Stimulated activated CD8-positive, alpha-beta memory T cell treated with anti-CD3 and anti-CD28 coated beads, Interleukin-4, amount 100 ng/mL, for 4 hours (primary cell): ENCODE measurements at places on chromosomes 2 and 18.

- no peak for DNase-seq
Observed at GRCh38 chr2:240183006-240183874, 42.8 kb upstream of the OTOS start.

DNA sequence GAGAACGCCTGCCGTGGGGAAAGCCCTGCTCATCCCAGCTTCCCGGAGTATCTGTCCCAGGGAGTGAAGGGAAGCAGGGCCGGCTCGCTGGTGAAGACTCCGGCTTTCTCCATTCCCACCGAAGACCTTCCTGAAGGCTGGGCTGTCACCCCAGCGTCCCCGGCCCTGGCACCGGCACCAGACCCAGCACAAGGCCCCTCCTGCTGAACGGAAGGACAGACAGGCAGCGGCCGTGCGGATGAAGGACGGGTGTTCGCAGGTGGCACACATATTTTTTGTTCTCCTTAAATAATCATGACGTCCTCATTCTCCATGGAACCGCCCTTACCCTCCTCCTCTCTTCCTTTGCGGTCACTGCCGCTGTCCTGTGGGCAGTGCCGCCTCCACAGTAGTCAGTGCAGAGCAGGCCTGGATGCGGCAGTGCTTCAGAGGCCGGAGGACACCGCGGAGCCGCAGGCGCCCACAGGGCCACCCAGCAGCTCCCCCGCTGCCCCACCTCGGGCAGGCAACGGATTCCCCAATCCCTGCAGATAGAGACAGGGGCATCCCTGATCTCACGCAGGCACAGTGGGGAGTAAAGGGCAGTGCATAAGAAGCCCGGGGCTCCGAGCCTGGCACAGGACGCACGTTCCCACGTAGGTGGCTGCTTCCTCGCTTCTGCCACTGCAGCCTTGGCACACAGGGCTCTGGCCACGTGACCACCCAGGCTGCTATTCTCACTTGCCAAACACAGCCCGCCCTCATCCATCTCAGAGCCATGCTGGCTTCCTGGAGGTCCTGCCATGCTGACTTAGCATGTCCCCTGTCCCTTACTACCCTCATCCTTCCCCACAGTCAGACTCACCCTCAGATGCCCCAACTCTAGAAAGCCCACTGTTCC, 229.7 kb downstream of the EIPR1 start:
- no peak for DNase-seq

- no peak for DNase-seq
Observed at GRCh38 chr2:150126839-150127238, 360.6 kb downstream of the RND3 start.

- no peak for DNase-seq
Observed at GRCh38 chr18:36809590-36810381, 19.0 kb downstream of the TPGS2 start.

DNA sequence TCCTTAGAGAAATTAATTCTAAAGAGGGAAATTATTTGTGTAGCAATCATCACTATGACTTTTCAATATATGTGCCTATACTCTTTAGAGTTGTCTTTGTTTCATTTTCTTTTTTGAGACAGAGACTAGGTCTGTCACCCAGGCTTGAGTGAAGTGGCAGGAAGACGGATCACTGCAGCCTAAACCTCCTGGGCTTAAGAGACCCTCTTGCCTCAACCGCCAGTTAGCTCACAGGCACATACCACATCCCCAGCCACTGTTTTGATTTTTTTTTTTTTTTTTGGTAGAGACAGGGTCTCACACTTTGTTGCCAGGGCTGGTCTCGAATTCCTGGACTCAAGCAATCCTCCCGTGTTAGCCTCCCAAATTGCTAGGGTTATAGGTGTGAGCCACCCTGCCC, 12.4 kb downstream of the YWHAQ start:
- no peak for DNase-seq

DNA sequence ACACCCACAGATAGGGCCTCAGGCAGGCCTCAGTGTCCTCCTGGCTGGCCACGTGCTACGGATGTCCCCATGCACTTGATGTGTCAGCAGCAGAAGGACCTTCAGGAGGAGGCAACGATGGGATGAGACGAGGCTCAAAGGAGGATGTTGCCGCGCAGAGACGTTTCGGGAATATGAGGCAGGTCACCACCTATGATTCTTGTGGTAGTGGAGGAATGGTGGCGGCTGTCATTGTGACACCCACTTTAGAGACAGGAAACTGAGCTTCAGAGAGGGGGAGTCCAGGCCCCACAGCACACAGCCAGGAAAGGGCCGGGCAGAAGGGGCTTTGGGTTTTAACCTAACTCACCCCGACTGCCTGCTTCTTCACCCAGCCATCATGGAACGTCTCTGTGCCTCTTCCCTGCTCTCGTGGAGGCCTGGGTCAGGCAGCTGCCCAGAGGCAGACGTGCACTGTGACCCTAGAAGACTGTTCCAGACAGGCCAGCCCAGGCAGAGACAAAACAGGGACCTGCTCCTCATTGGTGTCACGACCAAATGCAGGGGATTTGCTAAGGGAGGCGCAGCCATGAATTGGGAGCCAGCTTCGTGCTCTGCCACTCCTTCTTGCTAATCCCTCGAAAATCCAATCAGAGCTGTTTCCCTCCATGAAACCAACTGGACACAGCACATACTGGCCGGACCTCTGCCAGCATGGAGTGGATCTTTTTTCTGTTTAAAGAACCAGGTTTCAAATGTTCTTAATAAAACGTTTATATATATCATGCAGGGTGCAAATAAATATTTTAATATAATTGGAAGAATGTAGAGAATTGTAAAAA, 169.2 kb downstream of the ASB1 start:
- DNase-seq = no peak

DNA sequence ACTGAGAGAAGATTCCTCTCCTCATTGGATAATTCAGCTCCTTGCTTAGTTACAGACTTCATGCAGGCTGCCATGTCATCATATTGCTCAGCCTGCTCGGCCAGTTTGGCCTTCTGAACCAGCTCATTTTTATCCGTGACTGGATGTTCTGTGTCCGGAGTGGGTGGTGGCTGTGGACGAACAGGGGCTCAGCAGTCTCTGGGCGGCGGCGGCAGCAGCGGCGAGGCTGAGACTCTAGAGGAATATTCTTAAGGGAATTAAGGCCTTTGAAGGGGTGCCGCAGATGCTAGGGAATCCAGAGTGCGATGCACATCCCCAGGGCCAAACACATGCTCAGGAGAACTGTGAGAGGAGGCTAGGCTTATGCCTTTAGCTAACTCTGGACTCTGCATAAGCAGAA, 97.9 kb upstream of the GYPC start:
- DNase-seq = no peak

DNA sequence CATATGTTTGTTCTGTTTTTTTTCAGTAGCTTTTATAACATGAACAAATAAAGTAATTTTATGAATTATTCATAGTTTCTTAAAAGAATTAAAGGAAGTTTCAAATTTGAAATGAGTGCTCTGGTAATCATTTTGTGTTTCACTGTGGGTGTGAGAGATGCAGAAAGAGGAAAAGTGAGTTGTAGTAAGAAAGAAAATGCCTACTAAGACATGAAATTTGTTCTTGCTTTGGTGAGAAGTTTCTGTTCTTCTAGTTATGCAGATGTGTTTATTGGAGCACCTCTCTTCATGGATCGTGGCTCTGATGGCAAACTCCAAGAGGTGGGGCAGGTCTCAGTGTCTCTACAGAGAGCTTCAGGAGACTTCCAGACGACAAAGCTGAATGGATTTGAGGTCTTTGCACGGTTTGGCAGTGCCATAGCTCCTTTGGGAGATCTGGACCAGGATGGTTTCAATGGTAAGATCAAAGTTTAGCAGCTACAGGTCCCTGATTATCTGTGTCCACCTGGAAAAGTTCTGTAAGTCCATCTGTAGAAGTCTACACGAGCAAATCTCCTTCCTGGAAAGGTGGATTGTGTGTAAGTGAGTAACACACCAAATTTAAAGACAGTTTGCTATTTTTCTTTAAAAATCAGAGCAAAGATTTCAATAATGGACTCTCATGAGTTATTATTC, 51.4 kb downstream of the ITGAV start:
- DNase-seq = no peak

- DNase-seq = no peak
Observed at GRCh38 chr2:143471550-143471949, 342.3 kb downstream of the ARHGAP15 start.

GRCh38 chr2:224444021-224444420, 42.1 kb upstream of the FAM124B start:
- DNase-seq = no peak

- no peak for DNase-seq
Observed at GRCh38 chr2:226669905-226670304, 129.7 kb downstream of the IRS1 start.

DNA sequence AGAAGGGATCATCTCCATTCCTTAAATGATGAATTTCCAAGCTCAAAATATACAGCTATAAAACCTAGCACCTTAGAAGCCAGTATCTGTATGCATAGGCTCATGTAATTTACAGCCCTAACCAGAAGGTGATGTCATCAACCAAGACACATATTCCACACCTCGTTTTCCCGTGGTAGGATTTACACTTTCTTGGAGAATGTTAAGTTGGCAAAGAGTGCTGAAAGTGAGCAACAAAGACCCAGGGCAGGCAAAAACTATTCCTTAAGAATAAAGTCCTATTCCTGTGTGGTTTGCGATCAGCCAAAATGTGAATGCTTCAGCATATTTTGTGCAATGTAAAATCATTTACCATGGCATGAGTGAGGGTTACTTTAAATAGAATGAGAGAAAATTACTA, 247.1 kb downstream of the OSR1 start:
- no peak for DNase-seq

- no peak for DNase-seq
Observed at GRCh38 chr2:195202163-195202845, 454.7 kb upstream of the SLC39A10 start.

DNA sequence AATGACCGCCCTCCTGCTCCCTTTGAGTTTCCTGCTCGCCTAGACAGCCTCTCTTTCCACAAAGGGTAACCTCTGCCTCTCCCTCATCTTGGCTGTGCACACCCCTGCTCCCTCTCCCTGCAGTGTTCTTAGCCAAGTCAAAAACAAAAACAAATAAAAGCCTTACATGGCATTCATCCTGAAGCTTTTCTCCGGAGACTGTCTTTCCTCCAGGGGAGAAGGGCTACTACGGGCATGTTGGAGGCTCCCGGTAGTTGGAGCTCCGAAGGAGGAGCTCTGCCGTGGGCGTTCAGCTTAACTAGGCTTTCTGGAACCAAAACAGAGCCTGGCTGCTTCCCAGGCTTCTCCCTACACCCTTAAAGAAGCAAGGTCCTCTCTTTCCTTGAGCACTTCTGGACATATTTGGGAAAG, 104.2 kb downstream of the TPGS2 start:
- DNase-seq = no peak

- no peak for DNase-seq
Observed at GRCh38 chr2:217972490-217972889, 30.3 kb downstream of the TNS1 start.

DNA sequence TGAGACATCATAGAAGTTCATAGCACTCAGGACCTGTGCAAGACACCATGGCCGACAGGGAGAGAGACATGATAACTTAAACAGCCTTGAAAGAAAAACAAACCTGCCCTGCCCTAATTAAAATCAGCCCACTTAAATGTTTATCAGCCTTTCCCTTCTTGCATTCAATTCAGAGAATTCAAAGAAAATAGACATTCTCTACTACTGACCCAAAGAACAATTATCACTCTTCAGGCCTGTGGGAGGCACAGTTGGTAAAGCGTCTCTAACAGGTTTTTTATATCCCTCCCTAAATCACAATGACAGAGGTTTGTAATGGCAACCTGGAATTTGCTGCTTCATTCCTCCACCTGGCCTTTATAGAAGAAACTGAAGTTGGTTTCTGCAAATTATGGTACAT, 1.7 kb downstream of the CDK15 start:
- DNase-seq = no peak

DNA sequence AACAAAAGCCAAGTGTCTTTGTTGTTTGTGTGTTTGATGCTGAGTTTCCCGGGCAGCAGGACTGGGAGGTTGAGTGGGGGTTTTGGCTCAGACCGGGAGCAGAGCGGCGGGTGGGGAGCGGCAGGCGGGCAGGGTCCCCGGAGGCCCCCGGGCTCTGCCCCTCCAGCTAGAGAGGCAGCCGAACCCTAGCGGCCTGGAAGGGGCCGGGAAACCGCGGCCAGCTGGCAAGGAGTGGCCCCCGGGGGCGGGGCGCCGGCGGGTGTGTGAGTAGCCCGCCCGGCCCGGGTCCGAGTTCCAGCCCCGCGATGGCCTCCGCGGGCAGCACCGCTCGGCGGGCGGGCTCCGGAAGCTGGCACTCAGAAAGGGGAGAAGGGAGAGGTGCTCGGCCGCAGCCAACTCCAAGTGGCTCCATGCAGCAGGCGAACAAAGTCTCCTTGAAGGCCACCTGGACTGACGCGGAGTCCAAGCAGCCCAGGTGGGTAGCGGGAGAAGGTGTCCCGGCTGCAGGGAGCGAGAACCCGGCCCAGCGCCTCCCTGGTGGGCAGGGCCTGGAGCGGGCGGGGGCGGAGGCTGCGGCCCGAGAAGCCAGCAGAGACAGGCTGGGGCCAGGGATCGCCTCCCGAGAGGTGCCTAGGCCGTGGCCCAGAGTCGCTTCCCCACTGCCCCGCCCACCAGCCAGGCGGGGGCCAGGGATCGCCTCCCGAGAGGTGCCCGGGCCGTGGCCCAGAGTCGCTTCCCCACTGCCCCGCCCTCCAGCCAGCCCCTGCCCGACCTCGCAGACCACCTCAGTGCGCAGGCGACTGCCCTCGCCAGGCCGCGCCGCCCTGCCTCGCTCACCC, at the start of gene ANKRD53:
ANKRD53 (plus strand) TSS at position 290 of the 839 bp plus-strand sequence; CDS start at position 306, 16 bp downstream.
- DNase-seq = no peak

DNA sequence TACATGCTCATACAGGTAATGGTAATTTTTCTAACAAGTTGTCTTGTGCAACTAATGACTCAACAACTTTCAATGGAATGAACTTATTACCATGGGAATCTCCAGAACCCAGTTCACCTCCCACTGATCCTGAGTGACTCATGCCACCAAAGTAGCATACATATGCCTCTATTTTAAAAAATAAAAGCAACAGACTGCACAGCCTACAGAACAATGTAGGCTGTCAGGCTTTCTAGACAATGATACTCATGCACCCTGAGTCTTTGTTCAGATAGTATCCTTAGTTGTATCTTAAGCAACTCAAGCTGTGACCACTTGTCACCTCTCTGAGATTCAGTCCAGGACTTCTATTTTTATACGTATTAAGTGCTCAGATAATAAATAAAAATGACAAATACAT, 531.0 kb upstream of the SETBP1 start:
- no peak for DNase-seq

- DNase-seq = no peak
Observed at GRCh38 chr2:203097735-203098134, 83.1 kb downstream of the NBEAL1 start.

GRCh38 chr2:133789743-133790142, 221.5 kb upstream of the NCKAP5 start:
- no peak for DNase-seq

DNA sequence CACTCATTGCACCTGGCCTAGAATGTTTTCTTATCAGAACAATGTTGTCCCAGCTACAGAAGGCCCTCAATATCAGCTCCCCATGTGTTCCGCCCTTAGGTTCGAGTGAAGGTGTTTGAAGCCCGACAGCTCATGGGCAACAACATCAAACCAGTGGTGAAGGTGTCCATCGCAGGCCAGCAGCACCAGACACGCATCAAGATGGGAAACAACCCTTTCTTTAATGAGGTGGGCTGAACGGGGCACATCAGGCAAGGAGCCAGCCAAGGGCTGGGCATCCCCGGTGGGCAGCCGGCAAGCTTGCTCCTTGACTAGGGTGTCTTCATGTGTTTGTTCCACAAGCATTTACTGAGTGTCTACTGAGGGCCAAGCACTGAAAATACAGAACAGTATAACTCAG, 9.2 kb downstream of the FER1L5 start:
- no peak for DNase-seq
